ENCODE measurements at places on chromosomes 3 and 15.
A peak's percentile ranks its signal among the peaks of the same experiment; 100 is the strongest.

- DNase-seq = no peak
Measured at GRCh38 chr3:177836671-177837070, 639.4 kb upstream of the TBL1XR1 start.

GRCh38 chr3:65739901-65740541, 298.7 kb downstream of the MAGI1 start:
- no peak for DNase-seq

DNA sequence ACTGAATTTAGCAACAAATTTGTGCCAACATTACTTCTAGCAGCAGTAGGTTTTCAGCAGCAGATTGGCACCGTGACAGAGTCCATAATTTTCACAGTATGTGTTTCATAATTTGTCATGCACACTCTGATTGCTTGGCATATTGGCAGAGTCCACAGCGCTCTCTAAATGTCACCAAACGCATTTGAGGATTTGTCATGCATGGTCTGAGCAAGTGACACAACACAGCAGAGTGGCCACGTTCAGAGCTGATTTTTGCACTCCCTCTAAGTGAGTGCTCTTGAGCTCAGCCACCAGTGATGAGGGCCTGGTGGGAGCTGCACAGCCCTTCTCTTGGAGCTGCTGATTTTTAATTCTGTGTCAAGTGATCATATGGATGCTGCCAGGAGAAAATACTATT, 1270.8 kb downstream of the ROBO1 start:
- no peak for DNase-seq

DNA sequence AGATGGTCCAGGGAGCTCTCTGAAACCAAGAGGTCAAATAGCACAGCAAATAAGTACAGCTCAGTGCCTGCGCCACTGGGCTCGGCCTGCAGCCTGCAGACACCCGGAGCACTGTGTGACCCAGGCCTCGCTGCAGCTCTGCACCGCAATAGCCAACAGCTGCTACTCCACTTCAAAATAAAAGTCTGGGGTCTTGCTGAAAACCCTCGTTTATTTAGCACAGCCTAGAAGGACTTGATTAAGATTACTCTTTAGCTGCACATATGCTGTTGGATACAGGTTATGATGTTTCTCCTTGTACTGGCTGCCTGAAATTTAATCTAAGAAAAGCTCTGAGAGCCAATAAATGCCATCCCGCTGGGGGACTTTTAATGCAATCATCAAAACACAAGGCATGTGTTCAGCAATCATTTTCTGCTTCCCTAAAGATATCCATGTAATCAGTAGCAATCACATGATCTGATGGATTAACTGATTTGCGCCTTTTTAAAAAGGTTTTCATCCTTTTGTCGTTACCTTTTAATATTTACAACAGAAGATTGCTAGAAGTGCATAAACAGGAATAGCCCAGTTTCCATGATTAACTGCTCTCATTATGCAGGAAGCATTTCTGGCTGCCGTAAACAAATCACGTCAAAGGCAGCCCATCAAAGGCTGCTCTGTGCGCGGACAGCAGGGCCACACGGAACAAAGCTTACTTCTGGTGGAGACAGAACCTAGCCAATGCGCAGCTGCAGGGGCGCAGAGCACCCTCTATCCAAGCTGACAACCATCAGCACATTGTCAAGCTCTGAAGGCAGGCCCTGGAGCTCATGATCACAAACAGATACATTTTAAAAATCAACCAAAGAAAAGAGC, 58.8 kb downstream of the CLASP2 start:
- no peak for DNase-seq

DNA sequence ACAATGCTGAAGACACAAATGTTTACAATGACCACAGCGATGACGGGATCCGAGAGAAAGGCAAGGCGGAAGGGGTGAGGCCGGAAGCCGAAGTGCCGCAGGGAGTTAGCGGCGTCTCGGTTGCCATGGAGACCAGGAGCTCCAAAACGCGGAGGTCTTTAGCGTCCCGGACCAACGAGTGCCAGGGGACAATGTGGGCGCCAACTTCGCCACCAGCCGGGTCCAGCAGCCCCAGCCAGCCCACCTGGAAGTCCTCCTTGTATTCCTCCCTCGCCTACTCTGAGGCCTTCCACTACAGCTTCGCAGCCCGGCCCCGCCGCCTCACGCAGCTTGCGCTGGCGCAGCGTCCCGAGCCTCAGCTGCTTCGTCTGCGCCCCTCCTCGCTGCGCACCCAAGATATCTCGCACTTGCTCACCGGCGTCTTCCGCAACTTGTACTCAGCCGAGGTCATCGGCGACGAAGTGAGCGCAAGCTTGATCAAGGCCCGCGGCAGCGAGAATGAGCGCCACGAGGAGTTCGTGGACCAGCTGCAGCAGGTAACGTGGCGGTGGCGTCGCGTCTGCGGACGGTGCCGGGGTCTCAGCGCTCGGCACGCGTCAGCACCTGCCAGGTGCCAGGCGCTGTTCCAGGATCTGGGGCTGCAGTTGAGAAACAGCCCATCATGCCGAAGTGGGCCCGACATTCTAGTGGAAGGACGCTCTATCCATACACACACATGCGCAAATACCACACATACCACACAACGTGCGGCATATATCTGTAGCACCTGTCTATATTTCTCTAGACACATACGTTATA, at the start of gene DLEC1:
Gene DLEC1, plus strand, starts transcription at position 108 of the 798 bp plus-strand sequence. Its CDS starts 18 bp downstream, at position 126.
- peak; percentile 97 for DNase-seq

- no peak for DNase-seq
Measured at GRCh38 chr15:86644339-86644738, 564.7 kb downstream of the AGBL1 start.

DNA sequence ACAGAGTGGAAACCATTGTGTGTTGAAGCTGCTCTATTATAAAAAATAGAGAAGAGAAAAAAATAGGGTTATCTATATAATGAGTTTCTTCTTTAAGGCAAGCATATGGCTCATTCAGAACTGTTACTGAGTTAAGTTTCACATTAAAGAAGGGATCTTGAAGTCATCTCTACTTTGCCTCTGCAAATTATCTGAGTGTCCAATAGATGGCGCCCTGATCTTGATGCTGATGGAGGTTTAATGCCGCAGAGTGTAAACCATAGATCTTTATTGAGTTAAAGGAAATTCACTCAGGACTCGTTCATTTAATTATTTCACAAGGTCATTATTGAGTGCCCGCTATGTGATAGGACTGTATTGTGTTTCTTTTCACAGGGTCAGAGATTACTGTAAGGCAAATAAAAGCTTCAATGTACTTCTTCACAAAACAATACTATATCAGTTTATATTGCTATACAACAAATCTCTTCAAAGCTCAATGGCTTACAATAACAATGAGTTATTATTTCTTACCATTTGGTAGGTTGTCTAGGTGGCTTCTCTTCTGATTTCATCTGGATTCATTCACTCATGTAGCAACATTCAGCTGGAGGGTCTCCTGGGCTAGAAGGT, 171.4 kb downstream of the NSUN3 start:
- DNase-seq = no peak

DNA sequence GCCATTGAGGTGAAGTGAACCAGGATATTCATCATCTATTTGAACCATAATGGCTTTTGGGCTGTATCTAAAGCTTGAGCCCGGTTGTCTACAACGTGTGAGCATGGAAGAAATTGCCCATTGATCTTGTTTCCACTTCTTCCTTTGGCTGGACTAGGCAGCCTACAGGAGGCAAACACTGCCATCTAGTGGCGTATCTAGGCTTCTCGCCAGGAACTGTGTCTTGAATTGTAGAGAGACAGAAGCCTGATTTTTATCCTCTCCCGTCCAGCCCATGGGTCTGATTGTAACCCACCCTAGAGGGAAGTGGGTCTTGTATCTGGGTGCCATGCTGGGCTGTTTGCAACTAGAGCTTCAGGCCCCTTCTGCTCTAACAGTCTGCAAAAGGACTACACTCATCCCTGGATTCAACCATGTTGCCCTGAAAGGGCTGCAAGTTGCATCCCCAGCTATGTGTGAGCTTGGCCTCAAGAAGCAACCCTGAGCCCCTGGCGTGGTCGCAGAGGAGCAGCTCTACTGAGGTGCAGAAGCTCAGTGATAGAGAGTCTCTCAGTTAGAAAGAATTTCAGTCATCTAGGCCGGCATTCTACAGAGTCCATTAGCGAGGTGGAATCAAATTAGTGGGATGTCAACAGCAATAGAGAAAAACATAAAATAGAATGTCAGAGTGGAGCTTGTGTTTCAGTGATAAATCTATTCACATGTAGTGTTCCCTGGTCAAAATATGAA, 170.2 kb upstream of the UMPS start:
- DNase-seq = no peak

All from T-helper 2 cell (primary cell).